ENCODE measurements at places on chromosomes 4 and X.

- no peak for DNase-seq
Observed at GRCh38 chr4:145755802-145756201, 75.9 kb downstream of the C4orf51 start.

DNA sequence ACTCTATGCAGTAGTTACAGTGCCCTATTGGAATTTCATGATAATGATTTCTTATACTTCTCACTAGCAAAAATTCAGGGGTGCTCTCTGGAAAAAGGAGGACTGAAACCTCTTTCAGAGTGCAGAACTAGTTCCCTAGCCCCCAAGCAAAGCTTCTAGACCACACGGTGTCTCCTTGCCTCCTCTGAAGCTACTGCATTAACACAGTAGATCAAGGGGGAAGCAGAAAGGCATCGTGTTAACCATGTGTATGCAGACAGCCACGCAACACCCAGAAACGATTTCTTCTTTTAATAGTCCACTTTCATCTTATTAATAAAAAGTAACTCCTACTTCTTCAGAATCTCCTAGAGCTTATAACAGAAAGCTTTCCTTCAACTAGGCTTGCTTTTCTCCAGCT, 44.7 kb downstream of the MAML3 start:
- no peak for DNase-seq

GRCh38 chr4:47715716-47716416, 122.0 kb downstream of the CORIN start:
- no peak for DNase-seq

DNA sequence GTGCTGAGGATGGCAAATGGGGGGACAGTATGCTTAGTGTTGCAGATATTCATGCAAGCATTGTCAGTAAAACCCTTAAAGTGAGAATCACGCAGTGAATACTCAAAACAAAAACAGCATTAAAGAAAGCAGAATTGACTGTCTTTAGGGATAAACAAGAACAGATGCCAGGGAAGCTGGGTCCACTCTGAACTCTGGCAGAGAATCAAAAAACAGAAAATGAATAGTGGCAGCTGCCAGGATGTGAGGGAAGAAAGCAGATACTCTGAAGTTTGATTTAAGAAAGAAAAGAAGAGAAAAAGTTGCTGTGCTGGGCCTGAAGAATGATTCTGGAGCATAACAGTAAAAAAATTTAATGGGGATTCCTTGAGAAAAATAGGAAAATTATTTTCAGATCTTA, 131.5 kb downstream of the GABRA2 start:
- DNase-seq: no peak

DNA sequence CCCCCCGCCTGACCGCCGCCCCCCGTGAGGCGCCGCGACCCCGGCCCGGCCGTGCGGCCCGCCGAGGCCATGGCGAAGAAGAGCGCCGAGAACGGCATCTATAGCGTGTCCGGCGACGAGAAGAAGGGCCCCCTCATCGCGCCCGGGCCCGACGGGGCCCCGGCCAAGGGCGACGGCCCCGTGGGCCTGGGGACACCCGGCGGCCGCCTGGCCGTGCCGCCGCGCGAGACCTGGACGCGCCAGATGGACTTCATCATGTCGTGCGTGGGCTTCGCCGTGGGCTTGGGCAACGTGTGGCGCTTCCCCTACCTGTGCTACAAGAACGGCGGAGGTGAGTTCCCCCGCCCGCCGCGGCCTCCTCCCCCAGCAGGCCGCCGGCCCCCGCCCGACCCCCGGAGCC, 780 bp downstream of the SLC6A8 start:
- DNase-seq: no peak

- no peak for DNase-seq
Observed at GRCh38 chr4:154073107-154073822, 284.4 kb upstream of the SFRP2 start.

- DNase-seq: no peak
Observed at GRCh38 chr4:26345565-26345938, 24.7 kb downstream of the RBPJ start.

DNA sequence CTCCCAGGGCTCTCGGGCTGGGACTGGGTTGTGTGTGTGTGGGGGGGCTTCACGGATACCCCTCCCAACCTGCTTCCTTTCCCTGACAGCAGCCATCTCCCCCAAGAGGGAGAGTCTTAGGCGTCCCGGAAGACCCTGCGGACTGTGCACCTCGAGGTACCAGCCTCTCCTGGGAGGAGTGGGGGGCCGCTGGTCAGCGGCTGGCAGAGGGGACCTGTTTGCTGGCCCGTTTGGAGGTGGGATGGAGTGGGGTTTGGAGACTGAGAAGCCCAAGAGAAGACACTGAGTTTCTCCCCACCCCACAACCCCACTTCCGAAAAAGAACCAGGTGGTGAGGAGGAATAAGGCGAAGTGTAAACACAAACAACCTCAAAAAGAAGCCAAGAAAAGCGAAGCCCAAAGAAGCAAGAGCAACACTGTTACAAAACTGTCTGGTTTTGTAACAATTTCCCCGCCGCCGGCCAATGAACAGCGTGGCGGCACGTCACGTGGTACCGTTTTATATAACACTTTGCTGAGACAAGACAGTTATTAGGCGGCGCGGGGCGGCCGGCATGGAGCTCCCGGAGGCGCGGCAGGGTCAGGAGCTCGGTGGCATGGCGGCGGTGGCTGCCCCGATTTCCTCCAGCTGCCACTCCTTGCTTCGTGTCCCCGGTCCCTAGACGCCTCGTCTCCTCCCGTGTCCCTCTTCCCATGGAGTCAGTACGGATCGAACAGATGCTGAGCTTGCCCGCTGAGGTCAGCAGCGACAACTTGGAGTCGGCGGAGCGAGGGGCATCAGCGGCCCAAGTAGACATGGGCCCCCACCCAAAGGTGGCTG, at the start of gene LONRF3:
LONRF3 (plus strand) TSS at position 531 of the 820 bp plus-strand sequence; CDS start at position 694, 163 bp downstream.
- DNase-seq: no peak

- DNase-seq: peak; percentile 64
Observed at GRCh38 chrX:151359931-151360871, 36.8 kb upstream of the VMA21 start.

DNA sequence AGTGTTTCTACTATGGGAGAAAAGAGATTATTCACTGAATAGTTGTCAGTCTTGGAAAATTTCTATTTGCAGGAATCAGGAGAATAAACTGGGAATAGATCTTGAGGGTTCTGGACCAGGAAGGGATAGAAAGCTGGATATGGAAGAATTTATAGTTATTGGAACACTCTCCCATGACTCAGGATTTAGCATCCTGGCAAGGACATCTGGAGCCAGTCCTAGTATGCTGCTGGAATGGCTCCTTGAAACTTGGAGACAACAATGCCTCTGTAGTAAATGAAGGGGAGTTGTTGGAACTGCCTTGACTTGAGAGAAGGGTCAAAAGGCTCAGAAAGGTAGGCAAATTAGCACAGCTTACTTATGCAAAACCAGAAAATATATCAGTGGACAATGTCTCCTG, 23.5 kb upstream of the THOC2 start:
- DNase-seq: no peak

GRCh38 chr4:176492646-176493302, 173.0 kb downstream of the SPCS3 start:
- no peak for DNase-seq

DNA sequence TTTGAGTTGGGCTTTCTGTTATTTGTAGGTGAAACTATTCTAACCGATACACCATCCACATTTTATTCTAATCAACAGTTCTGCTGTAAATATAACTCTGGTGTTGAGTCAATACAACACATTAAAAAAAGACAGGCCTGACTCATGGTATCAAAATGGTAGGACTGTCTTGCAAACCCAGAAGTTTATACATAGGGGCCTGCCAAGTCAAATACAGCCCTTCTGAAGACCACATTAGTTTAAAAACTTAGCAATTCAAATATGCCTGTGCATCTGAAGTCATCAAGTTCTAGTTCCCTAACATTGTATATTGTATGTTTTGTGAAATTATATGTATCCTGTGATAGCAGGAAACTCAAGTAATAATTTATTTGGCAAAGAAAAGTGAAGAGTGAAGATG, 24.4 kb upstream of the PDE5A start:
- DNase-seq: no peak

DNA sequence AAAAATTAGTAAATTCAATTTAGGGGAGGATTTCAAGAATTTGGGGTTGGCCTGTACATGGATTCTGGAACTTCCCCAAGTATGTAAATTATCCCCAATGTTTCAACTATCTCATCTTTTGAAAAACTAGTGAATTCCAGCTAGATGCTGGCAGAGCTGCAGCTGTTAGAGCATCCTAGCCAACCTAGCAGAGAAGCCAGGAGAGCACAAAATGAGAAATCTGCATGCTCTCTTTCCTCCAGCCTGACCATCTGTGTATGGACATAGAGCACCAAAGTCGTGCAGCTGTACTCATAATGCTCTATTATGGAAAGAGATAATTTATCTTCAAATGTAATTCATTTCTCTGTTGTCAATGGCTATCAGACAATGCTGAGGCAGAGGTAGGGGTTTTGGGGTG, 1217.7 kb downstream of the PCDH19 start:
- no peak for DNase-seq

DNA sequence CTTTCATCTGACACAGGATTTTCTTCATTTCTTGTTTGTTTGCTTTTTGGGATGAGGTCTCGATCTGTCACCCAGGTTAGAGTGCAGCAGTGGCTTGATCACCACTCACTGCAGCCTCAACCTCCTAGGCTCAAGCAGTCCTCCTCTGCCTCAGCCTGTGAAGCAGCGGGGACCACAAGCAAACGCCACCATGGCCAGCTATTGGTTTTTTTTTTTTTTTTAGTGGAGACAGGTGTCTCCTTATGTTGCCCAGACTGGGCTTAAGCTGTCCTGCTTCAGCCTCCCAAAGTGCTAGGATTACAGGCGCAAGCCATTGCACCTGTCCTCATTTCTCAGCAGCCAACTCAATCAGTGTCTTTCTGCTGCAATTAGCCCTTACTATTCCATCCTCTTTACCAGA, 10.3 kb downstream of the SPRY1 start:
- DNase-seq: no peak

- no peak for DNase-seq
Observed at GRCh38 chr4:29320947-29321620, 1399.1 kb upstream of the PCDH7 start.

- no peak for DNase-seq
Observed at GRCh38 chr4:113325876-113326615, 276.6 kb downstream of the ANK2 start.

GRCh38 chr4:127776620-127777019, 5.5 kb upstream of the HSPA4L start:
- no peak for DNase-seq

- DNase-seq: no peak
Observed at GRCh38 chrX:45781901-45782553, 581.4 kb upstream of the DIPK2B start.

- DNase-seq: no peak
Observed at GRCh38 chr4:123555807-123556273, 159.2 kb downstream of the SPRY1 start.

All from H9 (cell line).